ENCODE measurements at places on chromosomes 5 and 9.

DNA sequence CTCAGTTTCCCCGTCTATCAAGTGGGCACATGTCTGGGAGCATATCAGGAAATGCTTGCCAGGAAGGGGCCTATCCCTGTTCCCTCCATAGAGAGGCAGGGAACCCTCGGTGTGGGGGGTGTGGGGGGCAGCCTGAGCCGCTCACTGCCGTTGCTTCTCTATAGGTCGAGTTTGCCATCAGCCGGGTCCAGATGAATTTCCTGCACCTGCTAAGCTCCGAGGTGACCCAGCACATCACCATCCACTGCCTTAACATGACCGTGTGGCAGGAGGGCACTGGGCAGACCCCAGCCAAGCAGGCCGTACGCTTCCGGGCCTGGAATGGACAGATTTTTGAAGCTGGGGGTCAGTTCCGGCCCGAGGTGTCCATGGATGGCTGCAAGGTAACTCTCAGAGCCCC is 13.8 kb upstream of the ORM1 start:
- DNase-seq = no peak

GRCh38 chr5:56060276-56061110 is 65.7 kb upstream of the IL6ST start:
- DNase-seq = no peak

- no peak for DNase-seq
These were observed 67.1 kb upstream of the SSBP2 start for GRCh38 chr5:81817980-81818379.

DNA sequence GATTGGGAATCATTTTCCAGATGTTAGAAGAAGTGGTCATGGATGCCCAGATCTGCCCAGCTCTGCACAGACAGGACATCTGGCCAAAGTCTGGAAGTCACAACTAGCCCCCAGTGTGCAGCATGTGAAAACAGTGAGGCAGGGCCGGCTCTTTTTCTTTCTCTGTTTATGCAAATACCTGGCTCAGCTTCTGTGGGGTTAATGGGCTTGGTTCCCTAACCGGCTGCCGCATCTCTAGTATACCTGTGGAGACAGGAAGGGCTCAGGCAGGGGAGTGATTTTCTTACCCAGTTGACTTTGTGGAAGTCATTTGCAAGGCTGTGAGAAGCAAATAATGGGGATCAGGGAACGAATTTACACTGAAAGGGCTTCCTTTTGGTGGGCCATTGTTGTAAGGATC is 254.8 kb upstream of the PANK3 start:
- DNase-seq = no peak

DNA sequence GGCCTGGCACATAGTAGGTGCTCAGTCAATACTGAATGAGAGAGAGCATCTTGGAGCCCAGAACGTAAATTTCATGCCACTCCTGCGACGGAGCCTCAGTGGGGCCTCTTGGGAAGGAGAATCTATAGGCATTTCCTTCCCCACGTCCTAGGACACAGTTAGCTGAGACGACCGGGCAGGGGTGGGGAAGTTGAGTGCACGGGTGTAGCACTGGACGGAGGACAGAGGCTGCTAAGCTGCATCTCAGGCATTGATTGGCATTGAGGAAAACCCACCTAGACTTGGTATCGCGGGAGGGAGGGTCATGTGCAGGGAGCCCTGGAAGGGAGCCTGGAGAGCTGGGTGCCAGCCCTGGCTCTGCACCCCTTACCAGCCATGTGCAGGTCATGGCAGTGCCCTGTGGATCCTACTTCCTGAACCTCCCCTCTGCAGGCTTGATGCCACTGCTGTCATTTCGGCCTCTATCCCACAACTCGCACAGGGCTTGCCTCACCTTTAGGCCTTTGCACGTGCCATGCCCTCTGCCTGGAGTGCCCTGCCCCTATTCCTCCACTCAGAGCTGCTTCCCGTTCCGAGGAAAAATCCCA is 25.6 kb downstream of the NEK6 start:
- no peak for DNase-seq

DNA sequence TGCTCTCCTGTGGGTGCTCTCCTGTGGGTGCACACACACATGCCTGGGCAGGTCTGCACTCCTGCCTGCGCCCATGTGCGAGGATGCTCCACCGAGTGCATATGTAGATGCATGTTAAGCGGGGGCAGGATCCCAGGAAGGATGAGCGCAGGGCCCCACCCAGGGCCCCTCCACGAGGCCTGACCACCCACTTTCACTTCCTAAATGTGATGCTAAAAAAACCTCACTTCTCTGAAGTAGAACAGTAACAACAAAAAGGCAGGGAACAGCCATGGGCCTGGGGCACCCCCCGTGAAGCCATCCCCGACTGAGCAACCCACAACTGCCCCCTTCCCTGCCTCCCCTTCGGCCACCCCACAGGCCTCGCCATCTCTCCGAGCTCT is 48.2 kb upstream of the SARDH start:
- no peak for DNase-seq
